ENCODE measurements at places on chromosomes 13 and 19. TPM values are rescaled to one million over a fixed set of nuclear protein-coding genes. Genes with fewer than 3 reads are reported as not detected.

DNA sequence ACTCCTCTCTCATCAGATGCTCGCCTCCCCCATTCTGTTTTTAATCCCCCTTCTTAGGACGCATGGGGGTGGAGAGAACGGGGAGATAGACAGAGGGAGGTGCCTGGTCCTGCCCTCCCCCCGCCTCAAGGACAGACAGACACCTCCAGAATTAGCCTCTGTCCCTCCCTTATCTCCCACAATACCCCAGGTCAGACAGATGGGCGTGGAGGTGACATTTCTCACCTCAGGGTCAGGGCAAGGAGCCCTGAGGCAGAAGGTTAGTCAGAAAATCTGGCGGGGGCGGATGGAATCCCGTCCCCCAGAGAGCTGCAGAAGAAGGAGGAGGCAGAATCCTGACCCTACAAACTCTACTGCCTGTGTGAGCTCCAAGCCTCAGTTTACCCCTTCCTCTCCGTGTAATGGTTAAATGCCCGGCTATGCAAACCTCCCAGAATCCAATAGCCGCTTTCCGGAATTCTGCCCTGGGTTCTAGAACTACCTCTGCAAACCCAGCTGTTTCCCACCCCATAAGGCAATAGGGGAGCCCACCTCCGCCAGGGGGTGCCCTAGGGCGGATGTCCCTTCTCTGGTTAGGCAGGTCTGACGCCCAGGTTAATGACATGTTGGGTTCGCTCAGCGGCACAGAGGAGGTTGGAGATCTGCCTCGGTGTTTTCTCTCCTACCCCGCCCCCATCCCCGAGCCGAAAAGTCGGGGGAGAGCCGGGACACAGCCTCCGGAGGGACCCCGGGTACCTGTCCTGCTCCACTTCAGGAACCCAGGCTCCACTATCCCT, 900 bp downstream of the PPP1R13L start:
- DNase-seq: peak; percentile 79

- DNase-seq: peak; percentile 25
Observed at GRCh38 chr13:29771247-29771646, 79.2 kb downstream of the UBL3 start.

The LRRC8E gene
- 4.5 TPM for total RNA-seq

The ZNF229 gene
- 15.2 TPM for total RNA-seq

GRCh38 chr19:46841458-46842083, 9.1 kb downstream of the AP2S1 start:
- no peak for DNase-seq

DNA sequence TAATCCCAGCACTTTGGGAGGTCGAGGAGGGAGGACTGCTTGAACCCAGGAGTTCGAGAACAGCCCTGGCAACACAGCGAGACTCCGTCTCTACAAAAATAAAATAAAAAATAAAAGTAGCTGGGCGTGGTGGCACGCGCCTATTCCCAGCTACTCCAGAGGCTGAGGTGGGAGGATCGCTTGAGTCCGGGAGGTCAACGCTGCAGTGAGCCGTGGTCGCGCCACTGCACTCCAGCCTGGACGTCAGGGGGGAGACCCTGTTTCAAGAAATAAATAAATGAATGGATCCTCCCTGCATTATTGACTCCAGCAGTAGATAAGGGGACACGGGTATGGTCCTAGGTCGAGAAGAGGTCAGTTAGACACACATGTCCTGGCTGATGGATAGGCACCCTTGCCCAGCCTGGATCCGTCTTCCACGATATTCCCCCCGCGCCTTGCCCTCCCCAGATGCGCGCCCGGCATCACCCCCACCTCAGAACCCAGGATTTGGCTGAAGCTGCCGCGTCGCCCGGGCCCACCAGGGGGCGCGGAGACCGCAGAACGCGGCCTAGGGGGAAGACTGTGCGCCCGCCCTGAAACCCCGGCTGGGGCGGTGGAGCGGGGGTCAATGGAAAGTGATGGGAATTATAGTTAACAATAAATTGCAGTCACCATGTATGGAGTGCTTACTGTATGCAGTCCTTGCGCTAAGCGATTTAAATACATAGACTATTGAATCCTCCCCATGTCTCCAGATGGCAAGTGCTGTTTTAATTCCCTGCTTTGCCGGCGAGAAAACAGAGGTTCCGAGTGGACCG, 2.1 kb upstream of the HOOK2 start:
- peak; percentile 91 for DNase-seq

The LYPD5 gene
- 0.20 TPM for total RNA-seq

GRCh38 chr13:98787173-98787572, 34.7 kb upstream of the SLC15A1 start:
- no peak for DNase-seq

- no peak for DNase-seq
Observed at GRCh38 chr13:35592457-35592856, 116.0 kb upstream of the MAB21L1 start.

DNA sequence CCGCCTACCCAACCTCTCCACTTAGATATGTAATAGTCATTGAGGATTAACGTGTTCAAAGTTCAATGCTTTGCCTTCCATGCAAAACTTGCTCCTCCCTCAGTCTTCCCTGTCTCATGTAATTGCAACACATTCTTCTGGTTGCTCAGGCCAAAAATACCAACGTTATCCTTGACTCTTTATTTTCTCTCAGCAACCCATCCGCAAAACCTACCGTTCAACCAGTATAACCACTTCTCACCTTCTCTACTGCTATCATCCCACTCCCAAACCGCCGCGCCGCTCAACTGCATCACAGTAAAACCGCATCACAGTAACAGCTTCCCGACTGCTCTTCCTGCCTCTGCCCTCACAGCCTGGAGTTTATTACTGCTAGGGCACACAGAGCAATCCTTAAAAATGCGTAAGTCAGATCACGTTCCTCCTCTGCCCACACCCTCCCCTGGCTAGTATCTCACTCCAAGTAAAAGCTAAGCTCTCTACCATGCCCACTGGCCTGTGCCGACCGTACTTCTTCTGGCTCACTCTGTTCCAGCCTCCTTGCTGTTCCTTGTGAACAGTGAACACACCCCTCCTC, 8.2 kb downstream of the MTIF3 start:
- peak; percentile 39 for DNase-seq

- DNase-seq: no peak
Observed at GRCh38 chr19:29923653-29924052, 18.4 kb upstream of the URI1 start.
